Activated T-cell treated with anti-CD3 and anti-CD28 coated beads for 4 hours (primary cell): ENCODE measurements at places on chromosomes 7 and 10.

DNA sequence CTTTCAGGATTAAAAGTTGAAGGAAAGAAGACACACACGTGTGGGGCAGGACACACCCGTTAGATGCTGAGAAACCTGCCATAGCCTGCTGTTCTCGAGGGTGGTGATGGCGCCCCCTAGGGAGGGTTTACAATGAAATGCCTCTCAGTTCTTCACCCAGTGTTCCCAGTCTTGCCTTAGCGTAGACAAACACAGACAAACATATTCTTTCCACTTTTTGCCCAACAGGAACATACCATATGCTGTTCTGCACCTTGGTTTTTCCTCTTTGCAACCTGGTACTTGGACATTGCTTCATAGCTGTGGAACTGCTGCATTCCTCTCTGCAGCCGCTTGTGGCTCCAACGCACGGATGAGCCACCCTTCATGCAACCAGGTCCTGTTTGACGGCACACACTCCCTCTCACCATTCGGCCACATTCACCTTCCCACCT, 23.3 kb upstream of the HSPA12A start:
- peak; percentile 7 for DNase-seq

GRCh38 chr10:117542706-117543224, at the start of gene EMX2:
TSS of gene EMX2 (plus strand) at chr10:117542746. CDS start at chr10:117543268, 522 bp downstream.
- no peak for DNase-seq

- no peak for DNase-seq
Observed at GRCh38 chr7:103955985-103956384, 33.5 kb downstream of the RELN start.

- DNase-seq: no peak
Observed at GRCh38 chr7:86863452-86863851, 196.0 kb downstream of the ELAPOR2 start.

- no peak for DNase-seq
Observed at GRCh38 chr7:91636129-91636724, 244.3 kb downstream of the MTERF1 start.

DNA sequence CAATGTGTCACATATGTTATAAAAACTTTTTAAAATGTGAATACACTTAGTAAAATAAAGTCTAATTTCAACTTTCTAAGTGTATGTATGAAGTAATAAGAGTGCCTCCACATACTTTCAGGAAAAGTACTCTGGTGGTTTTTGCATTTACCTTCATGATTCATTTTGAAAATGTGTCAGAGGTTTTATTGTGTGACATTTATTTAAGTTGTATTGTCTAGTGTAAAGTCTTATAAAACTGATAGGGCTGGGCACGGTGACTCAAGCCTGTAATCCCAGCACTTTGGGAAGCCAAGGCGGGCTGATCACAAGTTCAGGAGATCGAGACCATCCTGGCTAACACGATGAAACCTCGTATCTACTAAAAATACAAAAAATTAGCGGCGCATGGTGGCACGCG, 226.5 kb downstream of the ITGB1 start:
- DNase-seq: no peak

DNA sequence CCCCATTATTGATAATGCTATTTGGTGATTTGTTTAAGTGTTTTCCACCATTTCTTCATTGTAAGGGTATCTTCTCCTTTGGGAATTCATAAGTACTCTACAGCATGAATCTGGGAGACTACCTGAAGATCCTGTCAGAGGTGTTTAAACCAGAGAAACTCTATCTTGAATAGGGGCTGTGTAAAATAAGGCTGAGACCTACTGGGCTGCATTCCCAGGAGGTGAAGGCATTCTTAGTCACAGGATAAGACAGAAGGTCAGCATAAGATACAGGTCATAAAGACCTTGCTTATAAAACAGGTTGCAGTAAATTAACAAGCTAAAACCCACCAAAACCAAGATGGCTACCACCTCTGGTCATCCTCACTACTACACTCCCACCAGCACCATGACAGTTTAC, 13.4 kb upstream of the OR2A5 start:
- DNase-seq: no peak

DNA sequence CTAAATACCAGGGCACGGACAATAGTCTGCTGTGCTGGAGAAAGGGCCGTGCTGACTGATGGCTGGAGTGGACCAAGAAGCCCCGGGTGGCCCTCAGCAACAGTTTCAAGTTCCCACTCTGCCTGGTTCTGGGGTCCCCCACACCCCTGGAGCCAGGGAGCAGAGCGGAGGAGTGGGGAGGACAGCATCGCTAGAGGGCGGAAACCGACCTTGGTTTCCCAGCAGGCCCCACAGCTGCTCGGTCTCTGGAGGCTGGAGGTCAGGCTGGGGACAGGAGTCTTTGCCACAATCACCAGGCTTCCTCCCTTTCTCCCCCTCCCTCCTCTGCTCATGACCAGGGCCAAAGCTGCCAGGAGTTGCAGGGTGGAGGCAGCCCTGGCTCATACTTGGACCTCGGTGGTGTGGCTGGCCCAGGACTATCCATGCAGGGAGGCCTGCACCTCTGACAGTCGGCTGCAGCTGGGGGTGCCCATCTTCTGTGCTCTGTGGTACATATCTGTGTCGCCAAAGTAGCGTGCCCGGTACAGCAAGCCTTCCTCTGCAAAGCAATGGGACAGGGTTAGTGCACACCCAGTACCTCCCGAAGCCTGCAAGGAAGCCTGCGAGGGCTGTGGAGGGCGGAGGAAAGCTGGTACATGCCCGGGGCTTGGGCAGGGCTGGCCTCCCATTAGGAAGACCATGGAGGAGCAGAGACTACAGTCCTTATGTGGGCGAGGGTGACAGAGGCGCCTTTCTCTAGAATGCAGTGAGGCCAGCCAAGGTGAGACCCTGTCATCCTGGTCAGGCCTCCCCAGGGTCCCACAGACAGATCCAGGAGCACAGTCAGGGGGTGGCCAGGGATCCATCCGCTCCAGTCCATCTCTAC, 19.1 kb downstream of the DNAJB12 start:
- DNase-seq: no peak

DNA sequence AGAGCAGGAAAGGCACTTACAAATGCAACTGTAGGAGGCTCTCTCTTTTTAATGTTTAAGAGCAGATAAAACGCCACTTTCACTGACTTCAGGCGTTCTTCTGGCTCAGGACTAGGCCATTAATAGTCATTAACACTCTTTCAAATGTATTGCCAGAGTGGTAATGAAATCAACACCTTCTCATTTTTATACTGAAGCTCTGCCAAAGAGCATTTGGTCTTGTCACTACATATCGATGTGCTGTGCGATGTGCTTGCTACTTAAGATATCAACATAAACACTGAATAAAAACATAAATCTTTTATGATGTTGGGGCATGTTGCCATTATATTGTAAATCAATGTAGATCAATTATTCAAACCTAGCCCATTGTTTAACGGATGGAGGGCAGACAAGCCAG, 634.7 kb downstream of the ARL4A start:
- DNase-seq: no peak

GRCh38 chr10:53115660-53116059, 343.1 kb upstream of the MBL2 start:
- no peak for DNase-seq

GRCh38 chr7:73612598-73613269, 11.6 kb downstream of the MLXIPL start:
- DNase-seq: no peak

DNA sequence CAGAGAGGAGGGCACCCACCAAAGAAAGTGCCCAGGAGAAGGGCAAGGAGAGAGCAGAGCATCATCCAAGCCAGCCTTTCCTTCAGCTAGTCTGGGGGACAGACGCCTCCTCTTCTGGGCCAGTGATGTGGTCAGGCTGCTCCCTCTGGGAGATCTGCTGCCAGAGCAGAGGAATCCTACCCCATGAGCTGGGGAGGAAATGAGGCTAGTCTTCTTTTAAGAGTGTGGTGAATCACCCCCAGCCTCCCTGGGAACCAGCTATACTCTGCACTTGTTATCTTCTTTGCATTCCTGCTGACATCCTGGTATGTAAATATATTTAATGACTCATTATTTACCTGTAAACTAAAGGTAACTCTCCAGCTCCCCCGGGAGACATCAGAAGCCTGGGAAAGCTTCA, 41.6 kb upstream of the EPHB6 start:
- no peak for DNase-seq

- DNase-seq: no peak
Observed at GRCh38 chr10:33125522-33126517, 167.8 kb upstream of the ITGB1 start.

- no peak for DNase-seq
Observed at GRCh38 chr10:125976960-125977605, 80.7 kb downstream of the FANK1 start.

- no peak for DNase-seq
Observed at GRCh38 chr7:131100357-131101054, 227.2 kb upstream of the MKLN1 start.

GRCh38 chr10:94645285-94645684, 38.2 kb upstream of the CYP2C18 start:
- no peak for DNase-seq

- no peak for DNase-seq
Observed at GRCh38 chr10:49415846-49416245, 20.0 kb upstream of the DRGX start.

DNA sequence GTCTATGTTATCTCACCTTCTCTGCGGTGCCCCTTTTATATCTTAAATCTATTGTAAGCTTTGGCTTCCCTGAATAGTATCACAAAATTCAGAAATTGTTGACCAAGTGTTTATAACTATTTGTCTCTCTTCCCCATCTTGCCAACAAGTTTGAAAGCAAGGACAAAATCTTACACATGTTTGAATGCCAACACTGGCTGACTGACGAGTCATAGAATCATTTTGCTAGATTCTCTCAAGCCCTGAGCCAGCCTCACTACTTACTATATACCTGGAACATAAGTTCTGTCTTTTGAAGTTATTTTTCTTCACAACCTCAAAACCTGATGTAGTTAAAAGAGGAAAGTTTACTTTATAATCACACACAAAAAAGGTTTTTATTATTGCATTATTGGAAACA, 700.7 kb downstream of the PHTF2 start:
- no peak for DNase-seq

- peak; percentile 9 for DNase-seq
Observed at GRCh38 chr7:98211221-98211675, at the start of gene BHLHA15. TSS of gene BHLHA15 (plus strand) at chr7:98211439. CDS start at chr7:98212310, 871 bp downstream.

DNA sequence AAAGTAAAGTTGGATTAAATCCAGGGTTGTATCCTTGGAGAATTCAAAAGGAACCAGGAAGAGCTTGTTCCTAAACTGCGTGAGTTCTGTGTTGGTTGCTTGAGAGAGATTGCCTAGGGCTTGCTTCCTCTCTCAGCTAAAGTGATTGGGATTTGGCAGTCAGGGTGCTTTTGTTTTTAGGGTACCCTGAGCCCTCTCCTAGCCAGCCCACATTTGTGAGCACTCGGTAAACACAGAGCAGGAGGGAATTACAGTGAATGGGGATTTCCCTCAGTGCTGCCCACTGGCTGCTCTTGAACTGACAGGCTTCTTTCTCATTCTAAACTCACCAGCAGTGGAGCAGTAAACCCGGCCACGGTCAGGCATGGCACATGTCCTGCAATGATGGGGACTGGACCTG, 146.9 kb downstream of the TPST1 start:
- no peak for DNase-seq

- no peak for DNase-seq
Observed at GRCh38 chr7:103101543-103101942, 26.6 kb downstream of the ARMC10 start.

DNA sequence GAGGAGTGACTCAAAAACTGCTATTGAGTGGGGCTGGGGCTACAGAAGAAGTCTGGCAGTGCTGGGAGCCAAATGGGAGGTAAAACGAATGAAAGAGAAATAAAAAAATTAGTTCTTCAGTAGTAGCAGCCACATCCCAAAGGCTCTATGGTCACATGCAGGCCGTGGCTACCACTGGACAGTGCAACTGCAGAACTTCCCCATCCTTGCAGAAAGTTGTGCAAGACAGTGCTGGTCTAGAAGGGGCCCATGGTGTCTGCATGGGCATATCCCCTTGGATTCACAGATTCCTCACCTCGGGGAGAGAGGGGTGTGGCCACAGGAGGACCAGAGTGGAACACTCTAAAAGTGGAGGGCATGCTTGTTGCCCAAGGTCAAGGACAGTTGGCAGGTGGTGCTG, 47.6 kb downstream of the RPS24 start:
- no peak for DNase-seq

DNA sequence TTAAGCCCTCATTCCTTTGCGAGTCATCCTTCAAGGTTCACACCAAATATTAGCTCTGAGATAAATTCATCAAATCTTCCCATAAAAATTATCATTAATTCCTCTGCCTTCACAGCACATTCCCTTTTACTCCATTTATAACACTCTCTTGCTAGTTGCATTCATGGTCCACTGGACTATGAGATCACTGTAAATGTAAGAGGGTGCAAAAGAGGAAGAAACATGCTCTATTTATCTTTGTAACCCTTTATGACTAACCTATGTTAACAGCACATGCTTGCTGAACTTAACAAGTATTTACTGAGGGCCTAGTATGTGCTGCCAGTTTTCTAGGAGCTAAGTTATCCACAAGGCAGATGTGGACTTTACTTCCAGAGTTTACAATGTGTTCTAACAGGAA, 86.7 kb upstream of the TMEM168 start:
- no peak for DNase-seq

GRCh38 chr10:49647985-49648795, 31.3 kb upstream of the C10orf53 start:
- DNase-seq: no peak

DNA sequence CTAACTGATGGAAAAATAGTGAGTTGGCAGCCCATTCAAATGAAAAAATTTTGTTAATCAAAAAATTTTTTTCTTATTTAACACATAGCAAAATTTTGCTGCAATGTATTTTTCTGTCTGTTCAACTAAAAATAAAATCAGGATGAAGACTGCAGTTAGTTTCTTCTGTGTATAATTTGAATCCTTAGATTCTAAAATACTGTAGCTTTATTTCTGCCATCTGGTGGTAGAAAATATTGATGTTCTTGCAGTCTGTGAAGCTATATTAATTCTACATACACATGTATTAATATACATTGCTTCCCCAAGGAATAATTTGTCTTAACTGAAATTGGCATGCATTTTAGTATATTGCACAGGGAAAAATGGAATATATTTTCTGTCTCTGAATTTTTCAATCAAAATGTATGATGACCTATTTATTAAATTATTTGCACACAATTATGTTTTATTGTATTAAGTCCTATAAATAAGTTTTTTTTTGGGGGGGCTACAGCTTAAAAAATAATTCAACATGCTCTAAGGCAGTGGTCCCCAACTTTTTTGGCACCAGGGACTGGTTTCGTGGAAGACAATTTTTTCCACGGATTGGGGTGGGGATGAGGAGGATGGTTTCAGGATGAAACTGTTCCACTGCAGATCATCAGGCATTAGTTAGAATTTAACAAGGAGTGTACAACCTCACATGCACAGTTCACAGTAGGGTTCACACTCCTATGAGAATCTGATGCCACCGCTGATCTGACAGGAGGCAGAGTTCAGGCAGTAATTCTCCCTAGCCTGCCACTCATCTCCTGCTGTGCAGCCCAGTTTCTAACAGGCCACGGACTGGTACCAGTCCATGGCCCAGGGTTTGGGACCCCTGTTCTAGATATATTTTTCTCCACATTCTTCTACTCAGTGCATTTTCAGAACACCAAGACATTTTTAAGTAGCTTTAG, 119.4 kb downstream of the GNAT3 start:
- DNase-seq: no peak
